ENCODE measurements at places on chromosomes 16 and 17. TPM values are rescaled to one million over a fixed set of nuclear protein-coding genes. Genes with fewer than 3 reads are reported as not detected.

DNA sequence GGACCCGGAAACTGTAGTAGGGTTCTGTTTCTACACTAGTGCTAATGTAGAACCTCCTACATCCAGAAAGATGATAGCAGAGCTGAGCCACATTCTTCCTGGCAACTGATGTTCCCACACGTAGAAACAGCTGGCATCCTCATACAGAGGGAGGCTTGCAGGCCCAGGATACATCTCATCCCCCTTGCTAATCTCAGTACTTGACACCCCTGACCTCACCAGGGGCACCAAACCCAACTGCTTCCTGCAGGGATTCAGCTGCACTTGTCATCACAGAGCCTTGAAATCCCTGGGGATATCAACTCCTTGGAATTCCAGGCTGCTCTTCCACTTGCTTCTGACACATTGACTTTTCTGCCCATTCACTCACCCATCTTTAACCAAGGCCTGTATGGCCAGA lies 75.2 kb upstream of the HSBP1 start:
- DNase-seq = no peak

Gene NTN1
- total RNA-seq = 99.9 TPM

DNA sequence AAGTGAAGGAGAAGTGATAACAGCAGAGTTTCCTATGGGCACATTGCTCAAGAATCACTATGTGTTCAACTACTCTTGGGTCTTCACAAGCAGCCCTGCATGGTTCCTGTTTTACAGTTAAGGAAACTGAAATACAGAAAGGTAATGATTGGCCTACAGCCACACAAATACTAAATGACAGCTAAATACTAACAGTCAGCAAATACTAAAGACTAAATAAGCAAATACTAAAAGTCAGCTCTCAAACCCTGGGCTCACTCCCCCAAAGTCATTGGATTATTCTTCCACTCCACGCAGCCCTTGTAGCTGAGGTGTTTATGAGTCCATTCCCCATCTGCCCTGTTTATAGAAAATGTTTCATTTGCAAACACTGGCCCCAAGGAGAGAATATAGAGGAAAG lies 372.7 kb upstream of the CDH11 start:
- no peak for DNase-seq

DNA sequence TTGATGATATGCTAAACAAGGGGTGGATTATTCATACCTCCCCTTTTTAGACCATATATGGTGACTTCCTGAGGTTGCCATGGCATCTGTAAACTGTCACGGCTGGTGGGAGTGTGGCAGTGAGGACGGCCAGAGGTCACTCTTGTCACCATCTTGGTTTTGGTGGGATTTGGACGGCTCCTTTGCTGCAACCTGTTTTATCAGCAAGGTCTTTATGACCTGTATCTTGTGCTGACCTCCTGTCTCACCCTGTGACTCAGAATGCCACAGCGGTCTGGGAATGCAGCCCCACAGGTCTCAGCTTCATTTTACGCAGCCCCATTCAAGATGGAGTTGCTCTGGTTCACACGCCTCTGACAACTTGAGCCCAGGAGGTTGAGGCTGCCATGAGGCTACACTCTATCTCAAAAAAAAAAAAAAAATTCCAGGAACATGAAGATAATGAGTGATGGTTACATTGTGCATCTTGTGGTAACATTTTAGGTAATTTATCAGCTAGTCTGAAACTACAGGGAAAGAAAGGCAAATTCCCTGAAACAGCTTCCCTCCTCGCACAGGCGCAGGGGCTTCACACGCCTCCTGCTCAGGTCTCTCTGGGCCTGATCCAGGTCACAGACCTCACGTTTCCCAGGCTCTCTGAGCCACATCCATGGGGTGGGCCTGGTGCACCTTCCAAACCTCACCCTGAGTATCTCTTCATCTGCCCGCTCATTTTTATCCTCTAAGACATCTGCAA lies 15.3 kb upstream of the UBE2I start:
- no peak for DNase-seq

Gene PLCD3
- 132 TPM for total RNA-seq

Gene PIRT
- not detected for total RNA-seq

DNA sequence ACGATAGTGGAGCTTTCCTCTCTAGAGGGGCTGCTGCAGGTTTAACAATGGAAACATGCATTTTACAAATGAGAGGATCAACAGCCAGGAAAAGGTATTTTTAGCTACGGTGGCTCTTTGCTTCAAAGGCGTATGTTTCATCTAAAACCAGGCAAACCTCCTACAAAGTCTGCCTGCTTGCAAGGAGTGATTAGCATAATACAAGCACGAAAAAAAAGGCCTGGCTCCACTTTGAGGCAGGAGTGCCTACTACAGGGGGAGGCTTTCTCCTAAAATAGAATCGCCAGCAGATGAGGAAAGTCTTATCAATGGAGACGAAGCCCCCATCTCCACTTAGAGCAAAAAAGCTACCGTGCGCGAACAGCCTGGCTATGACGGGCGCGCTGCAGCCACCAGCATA lies 27.1 kb upstream of the MTSS2 start:
- DNase-seq = no peak

DNA sequence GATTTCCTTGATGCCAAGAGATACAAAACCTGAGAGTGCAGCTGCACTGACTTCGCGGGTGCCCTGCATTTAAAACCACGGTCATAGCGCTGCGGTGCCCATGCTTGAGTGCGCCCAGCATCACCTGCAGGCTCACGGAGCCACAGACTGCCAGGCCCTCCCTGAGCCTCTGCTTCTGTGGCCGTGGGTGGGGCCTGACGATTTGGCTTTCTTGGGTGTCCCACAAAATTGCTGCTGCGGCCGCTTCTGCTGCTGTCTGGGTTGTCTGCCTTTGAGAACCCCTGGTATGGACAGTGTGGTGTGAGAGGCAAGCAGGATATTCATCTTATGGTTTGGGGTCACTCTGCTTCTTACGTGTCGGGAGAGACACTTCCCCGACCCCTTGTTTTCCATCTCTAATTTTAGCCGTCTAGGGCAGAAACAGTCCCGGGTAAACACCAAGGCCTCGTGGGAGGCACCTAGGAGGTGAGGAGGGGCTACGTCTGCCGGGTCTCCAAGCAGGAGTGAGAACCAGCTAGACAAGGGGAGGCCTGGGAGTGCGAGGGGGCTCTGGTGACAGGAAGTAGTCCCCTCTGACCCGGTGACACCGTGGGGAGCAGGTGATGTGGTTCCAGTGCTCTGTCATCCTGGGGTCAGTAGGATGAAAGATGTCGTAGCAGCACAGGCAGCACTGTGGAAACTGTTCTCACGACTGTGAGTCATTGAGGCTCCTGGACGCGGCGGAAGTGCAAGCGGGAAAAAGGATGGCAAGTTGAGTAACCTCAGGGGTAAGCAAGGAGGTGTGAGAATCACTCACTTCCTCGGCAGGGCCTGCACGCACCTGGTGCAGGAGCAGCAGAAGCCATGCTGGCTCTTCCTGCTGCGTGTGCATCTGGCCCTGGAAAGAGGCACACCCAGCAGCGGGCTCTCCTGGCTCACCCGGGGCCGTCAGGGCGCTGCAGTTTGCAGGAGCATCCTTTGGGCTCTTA lies 176.3 kb downstream of the RPTOR start:
- DNase-seq = no peak

- DNase-seq = no peak
These were observed 389.9 kb downstream of the MAF start for GRCh38 chr16:79210607-79211006.

Gene ATMIN
- total RNA-seq = 21.3 TPM

DNA sequence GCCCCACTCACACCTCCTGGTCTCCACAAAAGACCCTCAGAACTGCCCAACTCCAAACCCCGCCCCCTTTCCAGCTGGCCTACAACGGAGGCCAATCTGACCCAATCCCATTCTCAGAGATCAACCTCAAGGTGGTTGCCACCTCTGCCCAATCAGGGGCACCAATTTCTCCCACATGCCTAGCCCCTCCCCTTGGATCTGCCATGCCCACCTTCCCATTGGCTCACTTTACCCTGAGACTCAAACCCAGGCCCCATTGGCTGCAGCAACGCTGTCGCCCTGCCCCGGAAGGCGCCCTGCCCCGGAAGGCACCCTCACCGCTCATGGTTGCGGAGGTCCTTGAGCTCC lies 10.6 kb downstream of the ZNF668 start:
- DNase-seq = no peak

DNA sequence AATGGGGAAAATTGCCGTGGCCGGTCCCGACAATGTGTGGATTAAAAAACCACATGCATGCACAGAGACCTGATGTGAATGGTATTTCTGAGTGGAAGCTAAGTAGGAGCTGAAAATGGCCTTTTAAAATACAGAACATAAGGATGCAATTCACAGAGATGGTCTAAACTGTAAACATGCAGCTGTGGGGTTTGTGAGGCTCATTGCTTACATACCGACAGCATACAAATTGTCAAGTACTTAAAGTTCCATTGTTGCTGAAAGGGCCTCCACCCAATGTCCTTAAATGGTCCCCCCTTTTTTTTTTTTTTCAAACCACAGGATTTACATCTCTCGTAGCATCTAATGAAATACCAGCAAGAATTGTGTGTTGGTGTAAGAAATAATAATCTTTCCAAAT lies 523.2 kb downstream of the MAF start:
- no peak for DNase-seq

GRCh38 chr17:73401911-73402310 lies 90.1 kb upstream of the CDC42EP4 start:
- DNase-seq = peak; percentile 58

DNA sequence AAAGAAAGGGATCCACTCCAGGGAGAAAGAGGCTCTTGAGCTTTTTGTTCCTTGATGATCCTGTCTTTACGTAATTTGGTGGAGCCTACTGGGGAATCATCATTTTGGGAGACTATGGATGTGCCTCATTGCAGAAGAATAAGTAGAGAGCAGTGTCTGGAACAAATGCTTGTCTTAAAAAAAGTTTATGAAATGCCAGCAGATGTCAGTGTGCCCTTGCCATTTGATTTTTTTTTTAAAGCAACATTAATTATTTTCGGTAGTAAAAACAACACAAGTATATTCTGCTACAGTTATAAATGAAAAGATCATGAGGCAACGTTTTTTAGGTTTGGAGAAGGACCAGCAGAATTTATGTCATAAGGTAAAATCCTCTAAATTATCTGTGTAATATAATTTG lies 934.8 kb upstream of the EEF2KMT start:
- no peak for DNase-seq

Gene SULT1A4
- 4.0 TPM for total RNA-seq

DNA sequence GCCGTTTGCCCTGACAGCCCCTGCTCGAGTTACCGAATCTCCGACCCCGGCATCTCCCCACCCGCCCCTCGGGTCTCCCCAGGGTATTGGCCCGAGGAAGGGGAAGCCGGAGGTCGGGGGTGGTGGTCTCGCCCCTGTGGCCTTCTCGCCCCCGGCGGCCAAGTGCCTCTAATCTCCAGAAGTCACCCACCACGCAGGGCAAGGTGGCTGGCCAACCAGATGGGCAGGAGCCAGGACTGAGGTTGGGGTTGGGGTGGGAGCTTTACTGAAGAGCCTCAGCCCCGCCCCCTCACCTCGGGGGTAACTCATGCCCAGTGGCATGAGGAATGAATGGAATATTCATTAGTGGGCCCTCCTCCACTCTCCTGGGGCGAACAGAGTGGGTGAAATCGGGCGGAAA lies 637 bp downstream of the DHRS11 start:
- no peak for DNase-seq

DNA sequence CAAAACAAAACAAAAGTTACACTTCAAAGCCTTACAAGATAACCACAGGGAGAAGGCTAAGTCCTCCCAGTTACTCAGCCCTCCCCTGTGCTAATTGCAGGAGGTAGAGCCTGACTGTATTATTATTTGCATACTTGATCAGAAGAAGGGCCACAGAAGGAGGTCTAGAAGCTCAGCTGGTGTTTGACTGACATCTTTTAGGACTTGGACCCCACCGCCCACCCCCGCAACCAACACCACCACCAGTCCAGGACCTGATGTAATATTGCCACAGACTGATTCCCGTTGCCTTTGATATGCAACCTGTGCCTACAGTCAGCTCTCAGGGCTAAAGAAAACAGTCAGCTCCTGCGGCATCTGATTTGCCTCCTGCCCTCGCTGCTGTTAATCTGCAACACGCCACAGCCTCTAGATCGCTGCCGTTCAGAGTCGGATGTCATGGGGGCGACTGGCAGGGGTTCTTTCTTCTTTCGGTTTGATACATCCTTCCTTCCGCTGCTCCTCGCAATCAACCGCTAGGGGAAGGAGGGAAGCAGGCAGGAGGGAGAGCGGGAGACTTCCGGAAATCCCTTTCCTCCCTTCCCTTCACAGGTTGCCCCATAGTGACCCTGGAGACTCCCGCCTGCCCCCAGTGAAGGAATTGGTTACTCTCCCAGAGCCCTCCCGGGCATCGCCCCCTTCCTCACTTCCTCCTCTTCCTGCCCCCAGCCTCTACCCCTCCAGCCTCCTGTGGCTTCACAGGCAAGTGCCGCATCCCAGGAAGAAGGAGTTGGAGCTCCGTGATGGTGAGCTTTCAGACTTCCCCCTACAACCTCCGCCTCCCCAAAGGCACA lies 90.5 kb upstream of the SOX9 start:
- peak; percentile 32 for DNase-seq

Gene IRX5
- total RNA-seq = 0.27 TPM

DNA sequence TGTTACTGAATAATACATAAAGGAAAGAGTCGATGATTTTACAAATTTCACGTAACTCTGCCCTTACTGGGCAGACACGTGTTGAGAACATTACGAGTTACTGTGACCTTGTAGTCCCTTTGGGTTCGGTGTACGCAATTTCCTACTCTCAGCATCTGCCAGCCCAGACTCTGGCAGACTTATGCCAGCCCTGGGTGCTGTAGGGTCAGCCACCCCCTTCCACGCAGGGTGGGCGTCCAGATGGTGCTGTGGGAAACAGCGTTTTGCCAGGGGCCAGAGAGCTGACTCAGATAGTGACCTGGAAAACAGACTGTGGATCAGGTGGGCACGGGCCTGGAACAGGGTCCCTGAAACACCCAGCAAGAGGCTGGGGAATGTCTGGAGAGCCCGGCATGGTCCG lies 148.9 kb downstream of the RPTOR start:
- no peak for DNase-seq

GRCh38 chr16:66487580-66488275 lies 60.6 kb downstream of the BEAN1 start:
- no peak for DNase-seq

DNA sequence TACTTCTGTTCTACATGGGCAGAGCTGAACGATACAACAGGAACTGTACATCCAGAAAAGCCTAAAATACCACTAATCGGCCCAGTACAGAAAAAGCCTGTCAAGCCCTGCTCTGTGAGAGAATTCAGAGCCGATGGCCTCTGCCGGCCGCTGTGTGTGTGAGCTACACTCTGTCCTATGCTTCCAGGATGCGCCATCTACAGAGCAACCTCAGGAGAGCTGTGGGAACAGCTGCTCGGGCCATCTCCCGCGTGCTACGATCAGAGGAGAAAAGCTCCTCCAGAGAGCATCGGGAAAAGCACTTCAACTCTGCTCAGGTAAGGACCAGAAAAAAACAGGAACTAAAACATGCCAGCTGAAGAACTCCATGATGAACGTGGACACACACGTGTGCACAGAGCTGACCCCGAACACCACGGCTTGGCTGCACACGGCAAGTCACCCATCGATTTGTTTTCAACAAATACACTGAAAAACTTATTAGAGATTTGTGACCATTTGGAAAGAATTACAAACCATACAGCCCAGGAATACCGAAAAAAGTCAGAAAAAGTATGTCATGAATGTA lies 115.9 kb downstream of the ANKRD11 start:
- DNase-seq = no peak

Measured in left cardiac atrium (tissue), 4 donors.